ENCODE measurements at places on chromosomes 3 and 15. TPM values are rescaled to one million over a fixed set of nuclear protein-coding genes. Genes with fewer than 3 reads are reported as not detected.

Gene C15orf39
- 29.8 TPM for total RNA-seq

Gene KLHL40
- not detected for total RNA-seq

Gene P3H2
- total RNA-seq, result 0.40 TPM

Gene KLF15
- total RNA-seq, result 4.8 TPM

Gene THAP10
- 0.13 TPM for total RNA-seq
